ENCODE measurements at places on chromosomes 12 and 14.

DNA sequence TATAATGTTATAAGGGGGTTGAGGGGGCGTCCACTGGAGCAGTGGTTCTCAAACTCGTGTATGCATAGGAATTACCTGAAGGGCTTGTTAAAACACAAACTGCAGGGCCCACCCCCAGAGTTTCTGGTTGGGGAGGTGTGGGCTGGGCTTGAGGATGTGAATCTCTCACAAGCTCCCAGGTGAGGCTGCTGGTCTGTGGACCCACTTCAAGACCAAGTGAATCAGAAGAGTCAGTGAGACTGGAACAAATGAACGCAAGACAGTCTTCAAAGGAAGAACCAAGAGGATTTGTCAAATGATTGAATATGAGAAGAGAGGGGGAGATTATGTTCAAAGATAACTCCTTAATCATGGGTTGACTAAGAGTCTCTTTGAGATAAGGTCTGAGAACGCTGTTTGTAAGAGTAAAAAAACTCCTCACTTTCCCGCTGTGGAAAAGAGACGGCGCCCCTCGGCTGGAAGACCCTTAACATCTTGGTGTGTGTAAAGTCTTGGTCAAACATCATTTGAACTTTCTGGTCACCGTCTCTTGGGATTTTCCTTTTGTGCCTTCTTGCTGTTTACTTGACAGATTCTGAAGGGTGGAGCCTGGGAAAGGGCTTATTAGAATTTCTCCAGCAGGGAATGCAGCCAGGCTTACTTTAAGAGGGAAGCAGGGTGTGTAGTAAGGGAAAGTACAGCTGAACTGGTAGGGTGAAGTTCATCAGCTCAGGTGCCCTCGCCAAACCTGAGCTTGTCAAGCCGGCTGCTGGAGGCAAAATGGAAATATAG is 5.3 kb upstream of the FOXN3 start:
- no peak for DNase-seq

DNA sequence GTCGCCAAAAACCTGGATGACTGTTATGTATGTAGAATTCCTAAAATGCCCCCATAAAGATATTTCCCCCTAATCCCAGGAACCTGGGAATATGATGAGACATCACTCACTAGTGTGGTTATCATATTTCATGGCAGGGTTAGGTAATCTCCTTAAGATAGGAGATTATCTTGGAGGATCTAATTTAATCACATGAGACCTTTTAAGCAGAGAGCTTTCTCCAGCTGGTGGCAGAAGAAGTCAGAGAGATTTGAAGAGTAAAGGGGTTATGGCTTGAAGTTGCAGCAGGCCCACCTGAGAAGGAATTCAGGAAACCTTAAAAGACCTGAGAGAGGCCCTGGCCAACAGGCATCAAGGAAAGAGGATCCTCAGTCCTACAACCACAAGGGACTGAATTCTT is 53.6 kb downstream of the DYRK2 start:
- DNase-seq, result no peak

- no peak for DNase-seq
These were observed 69.8 kb downstream of the CAPZA3 start for GRCh38 chr12:18807714-18808113.

DNA sequence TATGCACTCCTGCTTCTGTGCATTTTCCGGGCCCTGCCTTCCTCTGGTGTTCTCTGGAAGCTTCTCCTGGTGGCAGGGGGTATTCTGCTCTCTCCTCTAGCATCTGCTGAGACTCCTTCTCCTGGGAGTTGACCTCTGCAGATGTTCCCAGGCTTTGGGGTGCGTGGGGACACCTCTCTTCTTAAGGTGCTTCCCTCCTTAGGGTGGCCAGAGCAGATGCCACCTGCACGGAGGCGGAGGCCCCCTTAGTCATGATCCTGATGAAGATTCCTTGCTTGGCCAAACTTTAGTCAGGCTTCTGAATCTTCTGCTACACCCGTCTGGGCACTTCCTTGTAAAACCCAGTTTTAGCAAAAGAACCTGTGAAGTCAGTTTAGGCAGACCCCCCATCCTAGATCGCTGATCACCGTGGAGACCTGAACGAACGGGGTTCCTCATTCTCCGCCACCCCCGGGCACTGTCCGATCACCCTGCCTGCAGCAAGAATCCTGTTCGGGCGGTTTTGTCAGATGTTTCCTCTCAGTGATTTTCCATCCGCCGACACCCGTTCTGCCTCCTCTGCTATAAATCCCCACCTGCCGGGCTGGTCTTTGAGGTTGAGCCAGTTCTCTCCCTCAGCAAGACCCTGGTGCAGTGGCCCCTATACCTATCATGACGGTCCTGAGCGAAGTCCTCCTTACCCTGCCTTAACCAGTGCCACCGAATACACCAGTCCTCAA is 111.9 kb downstream of the CALM1 start:
- no peak for DNase-seq

DNA sequence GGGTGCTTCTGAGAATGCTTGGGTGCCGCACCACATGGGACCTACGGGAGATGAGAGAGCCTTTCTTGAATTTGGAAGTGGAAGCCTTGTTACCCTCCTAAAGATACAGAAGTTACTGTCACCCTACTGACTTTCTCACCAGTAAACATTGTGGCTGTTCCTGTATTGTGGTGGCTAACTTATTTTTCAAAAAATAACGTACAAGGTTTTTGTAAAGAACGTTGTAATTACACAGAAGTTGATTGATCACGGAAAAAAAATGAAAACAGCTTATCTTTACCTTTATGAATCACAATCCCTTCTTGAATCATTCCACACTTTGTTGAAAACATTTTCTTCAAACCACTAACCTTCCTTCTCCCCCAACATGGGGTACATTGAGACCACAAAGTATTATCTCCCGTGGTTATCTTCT is 22.0 kb upstream of the PPFIBP1 start:
- no peak for DNase-seq

DNA sequence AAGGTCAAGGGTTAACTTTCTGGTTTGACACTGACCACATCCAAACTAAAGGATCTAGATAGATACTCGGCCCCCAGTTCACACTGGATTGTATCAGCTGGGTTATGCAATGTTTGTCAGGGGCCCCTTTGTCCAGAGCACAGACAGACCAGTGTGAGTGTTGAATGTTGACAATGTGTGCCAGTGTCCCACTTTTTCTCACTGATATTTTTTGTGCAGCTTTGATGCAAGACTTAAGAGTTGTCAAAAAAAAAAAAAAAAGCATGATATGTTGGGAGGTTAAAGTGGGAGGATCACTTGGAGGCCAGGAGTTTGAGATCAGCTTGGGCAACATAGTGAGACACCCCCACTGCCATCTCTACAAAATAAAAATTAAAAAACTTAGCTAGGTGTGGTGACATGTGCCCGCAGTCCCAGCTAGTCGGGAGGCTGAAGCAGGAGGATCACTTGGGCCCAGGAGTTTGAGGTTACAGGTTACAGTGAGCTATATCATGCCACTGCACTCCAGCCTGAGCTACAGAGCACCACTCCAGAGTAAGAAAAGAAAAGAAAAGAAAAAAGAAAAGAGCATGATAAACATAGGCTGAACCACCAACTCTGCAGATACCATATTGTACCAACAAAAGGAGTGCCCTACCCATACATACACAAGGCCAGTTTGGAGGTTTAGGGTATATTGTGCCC is 97.5 kb downstream of the LGR5 start:
- DNase-seq, result no peak

GRCh38 chr12:64452559-64453329 is 824 bp downstream of the TBK1 start:
- DNase-seq, result no peak

- no peak for DNase-seq
These were observed 23.1 kb downstream of the EXD2 start for GRCh38 chr14:69214393-69214792.

DNA sequence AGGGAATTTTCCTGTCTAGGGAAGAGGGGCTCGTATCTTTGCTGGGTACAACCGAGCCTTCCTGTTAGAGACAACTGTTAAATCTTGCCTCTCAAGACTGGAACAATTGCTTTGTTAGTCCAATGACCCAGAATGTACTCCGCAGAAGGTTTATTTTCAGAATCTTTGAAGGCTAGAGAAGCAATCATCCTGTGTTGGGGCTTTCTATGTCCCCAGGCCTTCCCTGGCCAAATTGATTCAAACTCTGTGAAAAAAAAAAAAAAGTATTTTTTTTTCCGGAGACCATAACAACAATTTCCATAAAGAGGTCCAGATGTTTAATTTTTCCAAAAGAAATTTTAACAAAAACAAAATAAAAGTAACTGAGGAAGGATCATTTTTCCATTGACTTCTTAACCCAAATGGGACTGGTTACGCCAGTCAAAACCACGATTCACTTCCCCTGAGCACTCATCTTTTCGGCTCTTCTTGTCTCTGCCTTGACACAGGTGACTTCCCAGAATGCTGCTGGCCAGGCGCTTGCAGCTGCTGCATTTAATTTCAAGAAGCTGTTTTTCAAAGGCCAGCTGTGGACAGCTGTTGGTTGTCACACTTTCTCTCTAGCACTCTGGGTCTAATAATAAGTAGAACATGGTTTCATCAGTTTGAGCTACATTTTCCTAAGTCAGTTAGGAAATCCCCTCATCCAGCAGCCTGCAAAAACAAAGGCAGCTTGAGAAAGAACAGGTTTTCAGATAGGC is 81.6 kb upstream of the MANSC4 start:
- DNase-seq, result no peak

DNA sequence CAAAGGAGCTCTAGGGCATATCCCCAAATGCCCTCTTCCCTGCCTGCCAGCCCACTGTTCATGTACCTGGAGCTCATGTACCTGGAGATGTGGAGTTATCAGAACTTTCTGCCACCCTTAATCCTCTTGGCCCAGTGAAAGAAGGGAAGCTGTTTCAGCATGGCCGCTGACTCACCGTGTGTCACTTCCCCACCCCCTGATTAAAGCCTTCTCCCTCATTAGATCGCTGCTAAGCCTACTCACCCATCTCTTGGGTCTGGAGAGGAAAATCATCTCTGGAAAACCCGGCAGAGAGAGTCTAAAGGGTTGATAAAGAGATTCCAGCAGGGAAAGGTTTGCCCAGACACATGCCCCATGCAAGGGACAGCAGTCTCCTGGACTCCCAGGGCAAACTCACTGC is 4.5 kb upstream of the LTBP2 start:
- DNase-seq, result no peak

DNA sequence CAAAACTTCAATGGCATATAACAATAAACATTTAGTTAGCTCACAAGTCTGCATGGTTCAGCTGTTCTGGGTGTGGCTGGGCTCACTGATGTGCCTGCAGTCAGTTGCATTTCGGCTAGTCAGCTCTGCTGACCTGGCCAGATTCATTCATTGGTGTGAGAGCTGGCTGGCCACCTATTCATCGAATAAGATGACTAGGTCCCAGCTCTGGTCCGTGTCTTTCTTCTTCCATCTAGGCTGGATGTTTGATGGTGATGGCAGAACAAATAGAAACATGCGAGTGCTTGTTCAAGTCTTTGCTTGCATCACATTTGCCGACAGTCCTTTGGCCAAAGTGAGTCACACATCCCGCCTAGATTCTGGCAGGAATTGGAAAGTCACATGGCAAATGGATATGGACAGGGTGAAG is 203.3 kb upstream of the CRY1 start:
- DNase-seq, result no peak

DNA sequence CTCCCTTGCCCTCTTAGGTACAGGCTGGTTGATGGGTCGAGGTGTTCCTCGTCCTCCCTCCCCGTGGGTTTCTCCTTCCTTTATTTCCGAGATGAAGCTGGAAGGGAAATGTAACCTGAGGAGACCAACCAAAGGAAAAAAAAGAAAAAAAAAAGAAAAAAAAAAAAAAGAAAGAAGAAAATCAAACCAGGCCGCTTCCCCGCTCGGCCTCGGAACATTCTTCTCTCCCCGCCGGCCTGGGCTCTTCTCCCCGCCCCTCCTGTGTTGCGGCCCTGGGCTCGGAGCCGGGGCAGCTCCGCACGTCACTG is 1.6 kb upstream of the NFATC4 start:
- no peak for DNase-seq

DNA sequence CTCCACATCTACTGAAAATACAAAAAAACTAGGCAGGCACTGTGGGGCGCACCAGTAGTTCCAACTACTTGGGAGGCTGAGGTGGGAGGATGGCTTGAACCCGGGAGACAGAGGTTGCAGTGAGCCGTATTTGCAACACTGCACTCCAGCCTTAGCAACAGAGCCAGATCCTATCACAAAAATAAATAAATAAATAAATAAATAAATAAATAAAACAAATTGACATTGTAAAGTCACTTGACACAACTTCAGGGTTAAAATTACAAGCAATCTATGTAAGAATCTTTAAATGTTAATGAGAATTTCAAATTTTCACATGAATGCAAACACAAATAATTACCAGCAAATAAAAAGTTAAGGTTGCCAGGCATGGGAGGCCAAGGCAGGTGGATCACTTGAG is 11.1 kb downstream of the ATXN2 start:
- DNase-seq, result no peak

DNA sequence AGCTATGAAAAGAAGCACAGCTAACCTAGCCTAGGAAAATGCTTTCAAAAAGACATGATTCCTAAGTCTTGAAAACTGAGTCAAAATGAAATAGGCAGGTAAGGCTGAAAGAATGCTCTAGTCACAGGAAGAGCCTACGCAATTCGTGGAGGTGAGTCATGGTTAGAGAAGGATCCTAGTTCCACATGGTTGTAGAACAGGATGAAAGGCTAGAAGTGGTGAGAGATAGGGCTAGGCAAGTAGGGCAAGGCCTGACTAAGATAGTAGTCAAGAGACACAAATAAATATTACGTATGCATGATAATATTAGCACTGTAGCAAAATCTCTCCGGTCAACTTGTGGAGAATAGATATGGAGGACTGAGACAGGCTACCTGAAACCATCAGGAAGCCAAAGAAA is 47.2 kb downstream of the PLCZ1 start:
- no peak for DNase-seq

- DNase-seq, result no peak
These were observed 155.4 kb upstream of the GZMB start for GRCh38 chr14:24789378-24789884.

- no peak for DNase-seq
These were observed 67.6 kb downstream of the ARF6 start for GRCh38 chr14:49960453-49960852.

DNA sequence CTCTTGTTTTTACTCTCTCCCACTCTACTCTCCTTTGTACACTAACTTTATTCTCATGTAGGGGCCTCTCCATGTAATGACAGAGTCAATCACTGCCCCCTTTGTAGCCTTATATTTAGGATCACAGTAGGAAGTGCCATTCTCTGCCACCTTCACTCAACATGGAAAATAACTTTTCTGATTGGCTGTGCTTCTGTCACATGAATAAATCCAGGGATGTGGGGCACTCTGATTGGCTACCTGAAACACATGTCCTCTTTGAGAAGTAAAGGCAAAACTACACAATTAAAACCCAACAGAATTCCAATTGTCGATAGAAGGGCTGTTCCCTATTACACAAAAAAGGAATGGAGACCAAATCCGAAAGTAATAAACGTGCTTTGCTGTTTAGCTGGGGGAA is at the start of gene RNASE9:
Gene RNASE9 (minus strand): TSS at position 87 of the 400 bp plus-strand sequence.
- no peak for DNase-seq

All from COR-L47 (cell line).